Stimulated activated CD8-positive, alpha-beta memory T cell treated with anti-CD3 and anti-CD28 coated beads, Interleukin-4, amount 100 ng/mL, for 4 hours (primary cell): ENCODE measurements at places on chromosomes 4 and X.

DNA sequence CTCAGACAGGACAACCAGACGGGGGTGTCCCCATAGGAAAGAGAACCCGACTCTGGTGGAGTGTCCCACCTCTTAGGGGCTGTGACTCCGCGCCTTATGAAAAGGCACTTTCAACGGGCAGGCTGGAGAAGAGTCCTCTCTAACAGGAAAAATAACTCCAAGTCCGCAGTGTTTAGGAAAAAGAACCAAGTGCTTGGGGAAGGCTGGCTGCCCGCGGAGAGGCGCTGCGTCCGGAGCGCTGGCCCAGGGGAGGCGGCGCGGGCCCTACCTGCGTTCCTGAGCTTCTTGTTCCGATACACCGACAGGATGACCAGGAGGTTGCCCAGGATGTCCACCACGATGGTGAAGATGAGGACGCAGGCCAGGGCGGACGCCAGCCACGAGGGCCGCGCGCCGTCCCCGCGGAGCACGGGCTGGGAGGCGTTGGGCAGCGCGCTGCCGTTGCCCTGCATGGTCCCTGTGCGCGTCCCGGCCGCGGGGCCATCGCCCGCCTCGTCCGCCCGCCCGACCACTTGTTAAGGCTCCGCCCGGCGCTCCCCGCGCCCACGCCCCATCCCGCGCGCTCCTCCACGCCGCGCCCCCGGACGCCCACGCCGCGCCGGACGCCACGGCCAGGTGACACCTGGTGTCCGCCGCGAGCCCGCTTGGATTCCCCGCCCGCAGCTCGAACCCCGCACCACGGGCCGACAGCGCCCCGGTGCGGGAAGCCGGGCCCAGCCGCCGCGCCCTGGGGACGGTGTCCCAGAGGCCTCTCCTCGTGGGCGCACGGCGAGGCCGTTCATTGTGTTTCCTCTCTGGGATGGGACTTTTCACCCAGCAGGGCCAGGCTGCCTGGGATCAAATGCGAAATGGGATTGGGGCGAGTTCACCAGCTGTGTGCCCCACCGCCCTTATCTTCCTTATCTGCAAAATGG, at the start of gene MTNR1A:
Gene MTNR1A, minus strand, starts transcription at position 654 of the 914 bp plus-strand sequence. Its CDS starts 202 bp downstream, at position 452.
- no peak for DNase-seq

DNA sequence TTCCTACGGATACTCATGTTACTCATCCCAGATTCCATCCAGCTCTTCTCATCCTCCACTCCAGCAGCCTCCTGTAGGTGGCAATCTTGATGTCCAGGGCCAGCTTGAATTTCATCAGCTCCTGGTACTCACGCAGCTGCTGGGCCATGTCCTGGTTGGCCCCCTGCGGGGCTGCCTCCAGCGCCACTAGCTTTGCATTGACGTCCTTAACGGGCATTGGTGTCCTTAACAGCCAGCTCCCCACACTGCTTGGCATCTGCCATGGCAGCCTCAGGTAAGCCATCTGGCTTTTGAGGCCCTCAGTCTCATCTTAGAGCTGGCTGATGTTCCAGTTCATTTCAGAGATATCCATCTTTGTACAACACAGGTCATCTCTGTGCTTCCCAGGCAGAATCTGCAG, 223.7 kb downstream of the FGF13 start:
- no peak for DNase-seq

DNA sequence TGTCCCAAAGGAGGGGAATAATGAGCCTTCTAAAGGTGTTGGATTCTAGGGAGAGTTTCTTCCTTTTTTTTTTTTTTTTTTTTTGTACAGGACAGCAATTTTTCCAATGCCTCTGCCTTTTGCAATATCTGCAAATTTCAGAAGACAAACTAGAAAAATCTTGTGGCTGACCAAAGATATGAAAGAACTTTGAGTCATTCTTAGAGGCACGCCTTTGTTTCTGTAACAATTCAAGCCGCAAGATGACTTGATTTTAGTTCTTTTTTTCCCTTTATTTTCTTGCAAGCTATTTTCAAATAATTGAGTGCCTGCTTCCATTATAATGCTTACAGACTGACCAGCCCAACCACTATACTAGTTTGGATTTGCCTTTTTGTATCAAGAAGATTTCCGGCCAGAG, 47.6 kb upstream of the UXT start:
- no peak for DNase-seq

DNA sequence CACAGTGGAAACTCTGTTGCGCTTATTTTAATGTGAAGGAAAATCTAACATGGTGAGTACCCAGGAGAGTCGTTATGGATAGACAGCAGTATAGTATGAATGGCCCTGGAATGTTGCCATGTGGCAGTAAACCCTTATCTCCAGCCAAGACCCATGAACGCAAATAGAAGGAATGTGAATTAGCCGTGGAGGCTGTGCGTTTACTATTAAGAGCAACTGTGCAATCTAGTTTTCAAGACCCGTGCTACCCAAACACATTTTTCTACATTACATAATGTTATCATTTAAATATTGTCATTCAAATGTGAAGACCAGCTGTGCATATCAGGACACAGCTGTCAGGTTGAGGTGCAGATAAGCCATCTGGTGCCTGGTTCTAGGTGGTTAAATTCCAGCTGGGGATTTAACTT, 13.3 kb upstream of the AGA start:
- no peak for DNase-seq

- DNase-seq = no peak
These were observed 31.1 kb downstream of the F11 start for GRCh38 chr4:186297013-186297645.
